ENCODE measurements at places on chromosomes 5 and 9.

GRCh38 chr9:78304357-78304756, 7.4 kb downstream of the PSAT1 start:
- no peak for DNase-seq

DNA sequence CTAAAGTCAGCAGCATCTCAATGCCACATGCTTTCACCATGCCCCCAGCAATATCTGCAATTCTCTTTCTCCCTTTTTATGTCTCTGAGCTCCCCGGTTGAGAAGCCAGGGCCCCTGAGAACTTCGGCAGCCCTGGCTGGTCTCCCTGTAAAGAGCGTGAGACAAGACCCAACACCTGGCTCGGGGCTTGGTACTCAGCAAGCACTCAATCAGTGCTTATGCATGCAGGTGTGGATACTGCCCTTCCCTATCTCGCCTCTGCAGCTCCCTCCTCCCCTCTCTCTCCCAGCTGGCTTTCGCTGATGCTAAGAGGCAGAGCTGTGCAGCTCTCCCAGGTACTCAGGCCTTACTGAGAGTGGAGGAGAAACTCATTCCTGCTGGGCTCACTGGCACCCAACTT, 41.7 kb upstream of the AKNA start:
- DNase-seq, result no peak

- DNase-seq, result no peak
Observed at GRCh38 chr5:153676406-153676805, 185.9 kb downstream of the GRIA1 start.

- DNase-seq, result no peak
Observed at GRCh38 chr9:33377089-33377715, 25.2 kb downstream of the AQP7 start.

GRCh38 chr9:17528859-17529258, 50.0 kb upstream of the SH3GL2 start:
- DNase-seq, result no peak
